ENCODE measurements at places on chromosomes 7 and 10.

DNA sequence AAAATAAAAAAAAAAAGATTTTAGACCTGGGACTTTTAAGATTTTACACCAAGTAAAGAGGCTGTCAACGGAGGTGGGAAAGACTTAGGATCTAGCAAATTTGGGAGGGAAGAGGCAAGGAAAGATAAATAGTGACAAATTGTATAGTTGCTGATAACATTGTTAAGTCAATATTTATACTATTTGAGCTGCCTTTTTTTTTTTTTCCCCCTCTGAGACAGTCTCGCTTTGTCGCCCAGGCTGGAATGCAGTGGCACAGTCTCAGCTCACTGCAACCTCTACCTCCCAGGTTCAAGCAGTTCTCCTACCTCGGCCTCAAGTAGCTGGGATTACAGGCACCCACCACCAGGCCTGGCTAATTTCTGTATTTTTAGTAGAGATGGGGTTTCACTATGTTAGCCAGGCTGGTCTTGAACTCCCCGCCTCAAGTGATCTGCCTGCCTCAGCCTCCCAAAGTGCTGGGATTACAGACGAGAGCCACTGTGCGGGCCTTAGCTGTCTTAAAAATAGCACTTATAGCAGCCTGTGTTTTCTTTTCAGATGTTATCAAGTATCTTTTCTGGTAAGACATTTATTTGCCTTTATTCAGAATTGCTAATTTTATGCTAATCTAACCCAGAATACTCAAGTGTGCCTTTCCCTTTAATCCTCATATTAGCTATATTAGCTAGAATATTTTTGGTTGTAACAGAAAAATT lies 94.5 kb downstream of the MMRN2 start:
- no peak for DNase-seq

DNA sequence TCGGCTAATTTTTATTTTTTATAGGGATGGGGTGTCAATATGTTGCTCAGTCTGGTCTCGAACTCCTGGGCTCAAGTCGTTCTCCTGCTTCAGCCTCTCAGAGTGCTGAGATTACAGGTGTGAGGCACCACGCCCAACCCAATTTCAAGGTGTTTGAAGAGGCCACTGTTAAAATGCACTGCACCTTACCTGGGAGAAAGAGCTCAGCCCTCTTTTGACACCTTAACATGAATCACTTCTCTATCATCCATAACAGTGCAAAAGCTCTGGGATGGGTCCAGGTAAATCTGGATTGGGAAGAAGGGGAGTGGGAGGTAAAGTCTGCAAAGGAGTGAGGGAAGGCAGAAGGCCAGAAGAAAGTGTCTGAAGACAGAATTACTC lies 557 bp upstream of the ZNF282 start:
- no peak for DNase-seq

DNA sequence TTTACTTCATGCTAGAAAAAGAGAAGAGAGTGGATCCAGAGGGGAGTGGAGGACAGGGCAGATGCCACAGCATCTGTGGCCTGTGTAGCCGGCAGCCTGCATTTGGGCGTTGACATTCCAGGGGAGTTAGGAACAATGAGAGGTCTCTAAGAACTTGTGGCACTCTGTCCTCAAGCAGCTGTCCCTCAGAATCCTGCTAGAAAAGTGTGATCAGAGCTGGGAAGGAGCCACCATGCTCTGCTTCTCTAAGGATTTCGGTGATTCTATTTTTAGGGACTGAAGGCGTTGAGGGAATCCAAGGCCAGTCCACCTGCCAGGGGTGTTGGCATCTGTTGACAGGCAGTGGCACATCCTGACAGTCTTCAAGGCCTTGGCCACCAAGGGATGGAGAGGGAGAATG lies 7.6 kb downstream of the LRIT2 start:
- no peak for DNase-seq

DNA sequence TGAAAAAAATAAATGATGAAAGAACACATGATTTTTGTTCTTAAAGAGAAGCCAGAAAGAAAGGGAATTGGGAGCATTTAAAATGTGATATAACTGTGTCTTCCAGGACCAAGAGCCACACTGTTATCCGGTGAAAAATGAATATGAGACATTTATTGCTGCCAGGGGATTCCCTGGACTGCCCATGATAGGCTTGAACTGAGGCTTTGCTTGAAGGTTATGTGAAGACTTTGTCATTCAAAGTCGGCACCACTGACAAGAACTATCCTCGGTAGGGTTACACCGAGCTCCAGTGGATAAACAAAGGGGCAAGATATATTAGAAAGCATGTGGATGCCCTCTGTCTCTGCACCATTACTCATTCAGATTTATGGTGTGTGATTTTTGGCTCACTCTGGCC lies 125.4 kb upstream of the MINDY3 start:
- DNase-seq, result no peak

- no peak for DNase-seq
These were observed 15.7 kb upstream of the RELN start for GRCh38 chr7:104005197-104005596.

GRCh38 chr7:142760071-142760642 lies 10.6 kb upstream of the PRSS2 start:
- no peak for DNase-seq

DNA sequence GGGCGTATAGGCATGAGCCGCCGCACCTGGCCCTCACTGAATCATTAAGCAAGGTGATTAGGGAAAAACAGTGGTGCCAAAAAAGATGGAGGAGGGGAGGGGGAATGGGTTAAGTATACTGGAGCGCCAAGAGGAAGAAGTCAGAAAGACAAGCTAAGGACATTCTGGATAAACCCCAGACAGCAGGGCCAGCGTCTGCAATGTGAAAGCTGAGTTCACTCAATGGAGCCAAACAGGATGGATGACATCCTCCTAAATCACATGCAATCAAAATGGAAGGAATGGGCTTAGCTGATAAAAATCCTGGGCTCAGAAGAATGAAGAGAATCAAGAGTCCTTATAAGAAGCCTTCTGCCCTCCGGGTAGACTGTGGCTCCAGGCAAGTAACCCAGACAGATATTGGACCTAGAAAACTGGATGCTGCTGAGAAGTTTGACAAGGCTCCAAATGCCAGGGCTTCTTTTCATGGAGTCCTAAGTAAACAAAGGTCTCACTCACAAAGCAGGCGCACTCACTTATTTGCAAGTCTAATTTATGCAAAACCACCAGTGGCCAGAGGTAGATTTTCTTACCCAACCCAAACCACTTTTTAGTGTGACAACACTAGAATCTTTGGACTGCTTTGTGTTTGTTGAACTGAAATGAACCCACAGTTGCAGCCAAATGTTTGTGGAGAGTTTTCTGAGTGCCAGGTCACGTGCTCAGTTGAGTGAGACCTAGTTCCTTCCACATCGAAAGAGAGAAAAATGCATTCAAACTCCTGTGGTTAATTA lies 519.1 kb upstream of the AUTS2 start:
- peak; percentile 46 for DNase-seq

- DNase-seq, result no peak
These were observed 79.2 kb upstream of the PTPRZ1 start for GRCh38 chr7:121793716-121794115.

DNA sequence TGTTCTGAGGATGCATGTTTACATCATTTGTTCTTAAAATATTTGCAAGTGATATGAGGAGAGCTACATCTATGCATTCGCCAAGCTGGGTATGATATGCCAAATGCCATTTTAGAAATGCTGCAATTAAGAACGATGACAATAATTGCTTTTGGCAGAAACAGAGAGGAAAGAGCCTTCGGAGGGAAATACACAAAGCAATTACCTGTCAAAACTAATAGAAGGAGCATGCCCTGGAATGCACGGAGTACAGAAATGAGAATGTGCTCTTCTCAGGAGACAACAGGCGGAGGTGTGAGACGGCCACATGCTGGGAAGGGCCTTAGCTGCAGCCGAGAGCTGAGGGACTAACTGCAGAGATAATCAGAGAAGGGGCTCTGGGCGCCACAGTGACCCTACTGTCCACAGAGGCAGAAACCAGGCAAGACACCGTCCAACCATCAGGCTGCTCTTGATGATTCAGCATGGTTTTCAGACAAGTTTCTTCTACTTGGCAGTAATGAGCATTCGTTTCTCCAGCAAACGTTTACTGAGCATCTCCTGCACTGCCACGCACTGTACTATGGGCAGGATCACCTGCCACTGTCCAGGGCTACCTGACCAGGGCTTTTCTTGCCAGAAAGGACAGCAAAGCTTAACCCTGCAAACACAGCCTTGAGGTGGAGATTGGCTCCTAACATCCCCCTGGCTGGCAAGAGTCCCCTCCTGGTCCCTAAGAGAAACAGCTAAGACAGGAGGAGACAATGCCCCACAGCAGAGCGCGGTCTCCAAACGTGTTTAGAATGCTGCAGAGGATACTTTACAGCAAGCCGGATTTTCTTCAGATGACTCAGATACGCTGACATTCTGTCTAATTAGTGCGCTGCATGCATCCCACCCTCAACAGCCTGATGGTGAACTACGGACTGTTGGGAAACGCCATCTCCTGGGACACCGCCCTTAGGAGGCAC lies 18.1 kb downstream of the VIPR2 start:
- no peak for DNase-seq

DNA sequence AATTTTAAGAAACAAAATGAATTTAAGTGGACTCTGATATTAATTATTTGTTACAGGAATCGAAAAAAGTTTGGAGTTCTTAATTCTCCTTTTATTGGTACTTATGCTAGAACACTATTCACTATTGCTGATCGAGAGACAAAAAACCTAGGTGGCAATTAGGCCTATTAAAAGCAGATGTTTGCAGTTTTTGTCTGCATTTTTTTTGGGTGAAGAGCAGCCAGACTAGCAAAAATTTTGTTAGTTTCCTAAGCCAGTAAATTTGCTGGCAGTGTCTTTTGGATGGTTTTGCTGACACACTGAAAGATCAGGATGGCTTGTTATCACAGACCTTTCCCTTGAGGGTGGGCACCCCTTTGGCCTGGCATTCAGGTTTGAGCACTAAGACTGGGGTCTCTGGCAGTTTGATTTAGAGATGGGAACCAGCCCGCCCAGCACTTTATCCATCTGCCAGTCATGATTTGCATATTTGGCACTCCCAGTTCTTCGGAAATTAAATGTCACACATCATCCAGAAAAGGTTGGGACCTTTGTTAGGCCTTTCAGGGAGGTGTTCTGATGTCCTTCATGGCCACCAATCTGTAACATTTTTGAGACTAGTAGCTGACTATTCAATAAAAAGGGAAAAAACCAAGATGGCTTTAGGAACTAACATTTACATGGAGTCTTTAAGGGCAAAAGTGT lies 57.3 kb downstream of the INPP5F start:
- DNase-seq, result no peak

DNA sequence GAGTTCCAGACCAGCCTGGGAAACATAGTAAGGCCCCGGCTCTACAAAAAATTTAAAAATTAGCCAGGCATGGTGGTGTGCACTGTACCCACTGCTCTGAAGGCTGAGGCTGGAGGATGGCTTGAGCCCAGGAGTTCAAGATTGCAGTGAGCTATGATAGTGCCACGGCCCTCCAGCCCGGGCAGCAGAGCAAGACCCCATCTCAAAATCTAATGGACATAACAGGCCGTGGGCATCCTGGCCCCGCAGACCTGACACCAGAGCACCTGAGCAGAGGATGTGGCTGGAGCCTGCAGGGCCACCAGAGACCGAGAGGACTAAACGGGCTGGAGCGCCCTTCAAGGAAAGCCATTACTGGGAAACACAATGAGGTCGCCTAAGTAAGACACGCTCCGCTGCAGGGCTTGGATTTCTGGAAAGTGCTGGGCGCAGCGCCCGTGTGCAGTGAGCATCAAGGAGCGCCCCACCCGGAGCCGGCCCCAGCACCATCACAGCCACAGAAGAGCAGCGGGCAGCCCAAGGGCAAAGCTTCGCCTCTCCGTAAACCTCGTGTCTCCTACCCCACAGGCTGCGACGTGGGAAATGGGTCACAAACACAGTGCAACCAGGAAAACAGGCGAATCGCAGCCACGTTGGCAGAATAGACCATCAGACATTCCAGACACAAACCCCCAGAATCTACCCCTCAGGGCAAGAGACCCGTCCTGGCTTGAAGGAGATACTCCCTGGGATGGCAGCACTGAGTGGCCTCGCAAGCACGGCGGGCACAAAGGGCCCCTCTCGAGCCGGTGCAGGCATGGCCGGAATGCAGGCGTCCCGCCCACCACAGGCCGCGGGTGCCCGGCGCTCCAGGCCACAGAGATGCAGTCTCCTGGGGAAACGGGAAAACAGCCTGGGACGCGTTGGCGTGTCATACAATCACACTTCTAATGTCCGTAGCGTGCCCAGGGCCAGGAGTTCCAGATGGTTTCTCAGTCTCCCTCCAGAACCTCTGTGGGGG lies 4.9 kb downstream of the RADIL start:
- no peak for DNase-seq

GRCh38 chr10:30736685-30737232 lies 107.2 kb upstream of the LYZL2 start:
- DNase-seq, result peak; percentile 99

All from stromal cell of bone marrow (primary cell).